Fibroblast of skin of scalp (primary cell): ENCODE measurements at places on chromosomes 2 and 18.

DNA sequence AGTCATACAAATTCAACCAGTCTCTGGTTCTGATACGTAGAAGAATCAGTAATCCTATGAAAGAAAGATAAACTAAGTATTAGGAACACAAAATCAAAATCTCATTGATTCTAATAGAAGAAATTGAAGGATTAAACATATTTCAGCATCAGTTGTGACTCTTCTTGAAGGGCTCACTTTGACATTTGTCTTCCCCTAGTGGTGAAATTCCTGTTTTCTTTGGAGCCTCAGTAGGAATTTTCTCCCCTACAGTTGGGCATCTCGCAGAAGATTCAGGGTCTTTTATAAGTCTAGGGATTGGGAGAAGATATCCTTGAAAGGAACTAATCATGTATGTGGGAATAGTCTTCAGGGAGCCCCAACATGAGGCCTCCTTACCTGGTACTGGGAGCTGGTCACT is 2.8 kb upstream of the CRYGB start:
- no peak for DNase-seq

GRCh38 chr2:231326404-231326803 is 69.1 kb upstream of the B3GNT7 start:
- DNase-seq: no peak

DNA sequence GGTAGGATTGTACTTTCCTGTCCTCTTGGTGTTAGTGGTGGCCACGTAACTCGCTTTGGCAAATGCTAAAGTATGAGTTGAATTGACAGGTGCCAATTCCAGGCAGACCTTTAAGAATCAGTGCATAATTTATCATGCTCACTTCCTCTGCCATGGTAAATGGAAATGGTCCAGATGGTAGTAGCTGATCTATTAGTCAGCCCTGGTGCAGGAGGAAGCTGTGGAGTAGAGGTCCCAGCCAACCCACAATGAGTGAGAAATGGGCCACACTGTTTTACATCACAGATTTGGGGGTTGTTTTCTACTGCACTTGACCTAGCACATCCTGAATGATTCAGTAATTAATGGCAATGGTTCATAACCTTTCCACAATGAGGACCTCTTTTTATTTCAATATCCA is 104.4 kb downstream of the RGPD3 start:
- no peak for DNase-seq

DNA sequence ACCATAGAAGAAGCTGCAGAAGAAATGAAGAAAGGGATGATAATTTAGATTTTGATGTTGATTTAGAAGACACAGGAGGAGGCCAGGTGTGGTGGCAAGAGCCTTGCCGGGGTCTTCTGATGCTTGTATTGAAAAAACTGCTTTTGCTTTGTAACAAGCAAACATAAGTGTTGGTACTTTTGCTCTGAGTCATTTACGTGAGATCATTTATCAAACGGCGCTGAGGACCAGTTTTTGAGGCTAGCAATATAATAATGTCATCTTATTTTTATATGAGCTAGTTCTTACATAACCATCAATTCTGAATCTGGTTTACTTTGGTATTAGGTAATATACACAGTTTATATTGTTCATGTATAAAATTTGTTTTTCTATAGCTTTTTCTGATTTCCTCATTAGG is 30.6 kb downstream of the SPTBN1 start:
- no peak for DNase-seq

- DNase-seq: no peak
Measured at GRCh38 chr2:23460993-23461392, 76.0 kb downstream of the KLHL29 start.

- DNase-seq: peak; percentile 62
Measured at GRCh38 chr18:28007841-28008240, 169.1 kb downstream of the CDH2 start.

DNA sequence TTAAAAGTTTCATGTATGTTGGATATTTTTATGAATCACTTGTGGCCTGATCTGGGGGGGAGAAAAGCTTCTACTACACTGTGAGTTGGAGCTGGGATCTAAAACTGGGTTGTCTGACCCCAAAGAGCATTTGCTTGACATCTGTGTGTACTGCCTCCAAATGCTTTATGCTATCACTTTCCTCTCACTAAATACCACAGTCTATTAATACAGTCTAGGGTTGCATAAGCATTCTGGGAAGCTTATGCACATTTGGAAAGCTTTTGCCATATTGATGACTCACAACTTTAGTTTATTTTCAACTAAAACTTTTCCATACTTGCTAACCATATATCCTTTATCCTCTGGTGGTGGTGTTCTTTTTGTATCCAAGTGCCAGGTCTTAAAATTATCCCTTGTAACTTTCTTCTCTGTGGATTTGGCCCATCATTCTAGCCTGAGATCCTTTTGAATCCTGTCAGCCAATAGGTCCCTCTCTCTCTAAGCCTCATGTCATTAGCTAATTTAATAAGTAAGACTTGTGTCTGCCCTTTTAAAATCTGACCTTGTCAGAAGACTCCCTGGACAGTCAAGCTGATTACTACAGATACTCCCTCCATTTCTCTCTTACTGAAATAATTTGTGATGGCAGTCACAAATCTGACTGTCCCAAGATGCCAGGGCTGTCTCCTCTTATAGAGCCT is 72.7 kb downstream of the NXPH2 start:
- DNase-seq: peak; percentile 72

DNA sequence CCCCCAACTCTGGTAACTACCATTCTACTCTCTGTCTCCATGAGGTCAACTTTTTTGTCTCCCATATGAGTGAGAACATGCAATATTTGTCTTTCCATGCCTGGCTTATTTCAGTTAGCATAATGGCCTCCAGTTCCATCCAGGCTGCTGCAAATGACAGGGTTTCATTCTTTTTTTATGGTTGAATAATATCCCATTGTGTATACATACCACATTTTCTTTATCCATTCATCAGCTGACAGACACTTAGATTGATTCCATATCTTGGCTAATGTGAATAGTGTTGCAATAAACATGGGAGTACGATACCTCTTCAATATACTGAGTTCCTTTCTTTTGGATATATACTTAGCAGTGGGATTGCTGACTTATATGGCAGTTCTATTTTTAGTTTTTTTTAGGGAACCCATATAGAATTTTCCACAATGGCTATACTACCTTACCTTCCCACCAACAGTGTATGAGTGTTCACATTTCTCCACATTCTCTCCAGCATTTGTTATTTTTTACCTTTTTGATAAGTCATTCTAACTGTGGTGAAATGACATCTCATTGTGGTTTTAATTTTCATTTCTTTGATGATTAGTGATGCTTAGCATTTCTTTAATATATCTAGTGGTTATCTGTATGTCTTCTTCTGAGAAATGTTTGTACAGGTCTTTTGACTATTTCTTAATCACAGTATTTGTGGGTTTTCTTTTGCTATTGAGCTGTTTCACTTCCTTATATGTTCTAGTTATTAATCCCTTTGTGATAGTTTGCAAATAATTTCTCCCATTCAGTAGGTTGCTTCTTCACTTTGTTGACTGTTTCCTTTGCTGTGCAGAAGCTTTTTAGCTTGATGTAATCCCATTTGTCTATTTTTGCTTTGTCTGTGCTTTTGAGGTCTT is 112.2 kb downstream of the SRBD1 start:
- no peak for DNase-seq

DNA sequence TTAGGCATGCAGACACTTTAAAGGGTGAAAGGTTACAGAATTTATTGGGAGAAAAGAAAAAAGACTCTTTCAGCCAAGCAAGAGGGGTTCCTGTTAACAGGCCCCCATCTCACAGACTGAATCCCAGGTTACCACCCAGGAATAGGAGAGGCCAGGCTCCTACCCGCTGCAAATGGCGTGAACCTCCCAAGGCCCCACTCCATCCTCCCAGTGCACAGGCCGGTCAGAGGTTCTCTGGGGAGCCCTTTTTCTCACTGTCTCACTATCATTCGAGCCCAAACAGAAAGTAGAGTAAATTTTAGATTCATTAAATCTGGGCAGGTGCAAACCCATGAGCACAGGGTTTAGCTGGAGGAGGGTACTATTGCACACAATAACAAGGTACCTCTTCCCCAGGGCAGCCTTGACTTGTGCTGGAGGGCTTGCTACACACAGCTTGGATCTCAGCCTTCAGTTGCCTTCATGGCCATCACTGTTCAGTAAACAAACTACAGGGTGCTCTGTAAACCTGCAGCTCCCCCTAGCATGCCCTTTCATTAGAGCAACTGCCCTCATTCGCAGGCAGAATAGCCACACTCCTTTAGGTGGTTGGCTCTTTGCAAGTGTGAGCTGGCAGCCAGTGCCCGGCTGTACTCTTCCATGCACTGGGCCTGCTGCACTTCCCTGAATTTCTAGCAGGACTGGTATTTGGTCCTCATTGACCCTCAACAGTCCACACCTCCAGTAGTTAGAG is 7.3 kb upstream of the PLEK start:
- peak; percentile 36 for DNase-seq

DNA sequence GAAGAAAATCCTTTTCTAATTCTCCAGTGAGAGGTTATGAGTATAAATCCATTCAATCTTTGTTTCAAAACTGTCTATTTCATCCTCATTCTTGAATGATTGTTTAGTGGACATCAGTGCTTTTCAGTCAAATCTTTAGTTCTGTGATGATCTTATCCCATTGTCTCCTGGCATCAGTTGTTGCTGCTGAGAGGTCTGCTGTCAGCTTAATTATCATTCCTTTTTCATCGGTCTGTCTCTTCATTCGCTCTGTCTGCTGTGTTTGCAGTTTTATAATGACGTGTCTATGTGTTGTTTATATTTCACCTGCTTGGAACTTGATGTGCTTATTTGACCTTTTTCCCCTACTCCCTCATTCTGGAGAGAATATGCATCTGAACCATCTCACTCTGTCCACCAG is 69.2 kb upstream of the GLI2 start:
- no peak for DNase-seq

DNA sequence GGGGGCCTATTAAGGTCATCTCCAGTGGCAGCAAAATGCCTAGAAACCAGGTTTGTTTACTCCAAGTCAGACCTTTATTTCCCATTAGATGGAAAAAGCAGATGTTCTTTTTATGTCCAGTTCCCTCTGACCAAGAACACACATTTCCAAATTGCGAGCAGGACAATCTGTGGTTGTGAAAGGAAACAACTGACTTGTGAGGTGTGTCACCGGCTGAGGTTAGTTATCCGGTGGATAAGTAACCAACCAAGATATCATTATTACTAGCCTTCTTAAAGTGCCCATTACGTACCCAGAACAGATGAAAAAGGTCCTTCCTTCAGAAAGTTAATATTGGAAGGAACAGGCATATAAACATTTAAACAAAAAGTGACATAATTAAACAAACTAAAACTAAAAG is 112.9 kb downstream of the THADA start:
- DNase-seq: no peak

GRCh38 chr2:188767176-188767575 is 207.0 kb upstream of the COL3A1 start:
- DNase-seq: no peak

- DNase-seq: no peak
Measured at GRCh38 chr2:159399716-159400415, 113.4 kb upstream of the WDSUB1 start.

GRCh38 chr2:58039170-58039611 is 7.4 kb upstream of the VRK2 start:
- peak; percentile 44 for DNase-seq

GRCh38 chr18:77897606-77898005 is 648.0 kb downstream of the GALR1 start:
- DNase-seq: no peak

GRCh38 chr18:26073758-26074157 is 16.7 kb downstream of the SS18 start:
- no peak for DNase-seq

DNA sequence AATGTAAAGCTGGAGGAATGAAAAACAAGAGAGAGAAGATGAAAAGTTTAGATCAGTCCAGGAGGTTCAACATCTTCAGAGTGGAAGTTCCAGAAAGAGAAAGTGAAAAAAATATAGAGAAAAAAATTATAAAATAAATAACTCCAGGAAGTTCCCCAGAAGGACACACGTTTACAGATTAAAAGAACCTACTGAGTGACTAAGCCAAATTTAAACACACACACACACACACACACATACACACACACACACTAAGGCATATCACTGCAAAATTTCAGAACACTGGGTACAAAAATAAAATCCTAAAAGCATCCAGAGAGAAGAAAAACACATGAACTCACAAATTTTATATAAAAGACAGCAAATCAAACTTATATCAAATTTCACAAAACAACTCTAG is 85.9 kb upstream of the PMAIP1 start:
- peak; percentile 27 for DNase-seq

- no peak for DNase-seq
Measured at GRCh38 chr2:96514521-96514920, 9.4 kb upstream of the NEURL3 start.

DNA sequence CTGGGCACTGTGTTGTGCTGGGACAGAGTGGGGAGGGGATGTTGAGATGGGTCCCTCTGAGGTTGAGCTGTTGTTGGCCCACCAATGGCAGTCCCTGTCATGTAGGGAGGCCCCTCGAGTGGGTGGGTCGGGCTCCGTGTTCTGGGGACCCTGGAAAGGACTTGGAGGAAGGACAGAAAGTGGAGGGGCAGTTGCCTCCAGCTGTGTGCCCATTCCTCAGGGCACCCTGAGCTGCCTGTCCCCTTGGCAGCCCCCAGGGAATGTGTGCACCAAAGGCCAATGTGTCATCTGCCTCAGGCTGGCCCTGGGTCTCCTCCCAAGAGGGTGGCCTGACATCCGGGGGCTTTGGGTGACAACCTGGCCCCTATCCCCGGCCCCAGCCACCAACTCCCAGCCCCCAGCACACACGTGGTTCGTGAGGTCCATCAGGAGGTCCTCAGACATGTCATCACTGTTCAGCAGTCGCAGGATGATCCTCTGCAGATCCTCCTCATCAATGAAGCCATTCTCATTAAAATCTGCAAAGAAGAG is 57.7 kb downstream of the CIB4 start:
- no peak for DNase-seq

GRCh38 chr2:240935103-240935876 is 29.2 kb downstream of the CROCC2 start:
- no peak for DNase-seq

GRCh38 chr2:166321076-166321475 is 54.7 kb downstream of the SCN9A start:
- no peak for DNase-seq

DNA sequence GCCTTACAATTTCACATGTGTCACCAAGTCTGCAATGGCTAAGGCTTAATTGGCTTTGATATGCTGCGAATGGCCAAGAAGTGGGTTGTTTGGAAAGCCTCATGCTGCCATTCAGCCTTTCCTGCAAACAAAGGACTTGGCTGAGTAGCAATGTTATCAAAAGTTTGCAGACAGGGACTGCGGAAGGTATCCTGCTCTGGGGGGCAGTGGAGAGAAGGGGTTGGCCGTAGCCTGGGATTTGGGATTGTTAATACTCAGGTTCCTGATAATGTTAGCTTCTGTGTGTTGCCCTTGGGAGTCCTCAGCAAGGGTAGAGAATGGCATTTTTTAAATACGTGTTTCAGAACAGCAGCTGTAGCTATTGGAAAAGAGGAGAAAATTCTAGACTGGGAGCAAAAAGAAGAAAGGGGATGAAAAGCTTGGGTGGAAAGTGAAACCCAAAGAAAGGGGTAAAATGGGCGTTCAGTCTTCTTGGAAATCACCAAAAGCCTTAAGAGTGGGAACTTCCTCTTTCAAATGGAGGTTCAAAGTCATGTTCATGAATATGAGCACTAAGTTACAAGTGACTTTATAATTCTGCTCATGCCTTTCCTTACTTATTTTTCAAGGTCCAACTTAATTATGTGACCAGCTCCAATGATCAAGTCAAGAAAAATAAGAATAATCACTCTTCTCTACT is 325.1 kb downstream of the RNF144A start:
- no peak for DNase-seq

GRCh38 chr2:118097657-118098056 is 9.4 kb downstream of the INSIG2 start:
- DNase-seq: peak; percentile 47
